ENCODE measurements at places on chromosomes 1 and 21.

- DNase-seq, result no peak
Observed at GRCh38 chr1:218705911-218706893, 361.1 kb downstream of the TGFB2 start.

DNA sequence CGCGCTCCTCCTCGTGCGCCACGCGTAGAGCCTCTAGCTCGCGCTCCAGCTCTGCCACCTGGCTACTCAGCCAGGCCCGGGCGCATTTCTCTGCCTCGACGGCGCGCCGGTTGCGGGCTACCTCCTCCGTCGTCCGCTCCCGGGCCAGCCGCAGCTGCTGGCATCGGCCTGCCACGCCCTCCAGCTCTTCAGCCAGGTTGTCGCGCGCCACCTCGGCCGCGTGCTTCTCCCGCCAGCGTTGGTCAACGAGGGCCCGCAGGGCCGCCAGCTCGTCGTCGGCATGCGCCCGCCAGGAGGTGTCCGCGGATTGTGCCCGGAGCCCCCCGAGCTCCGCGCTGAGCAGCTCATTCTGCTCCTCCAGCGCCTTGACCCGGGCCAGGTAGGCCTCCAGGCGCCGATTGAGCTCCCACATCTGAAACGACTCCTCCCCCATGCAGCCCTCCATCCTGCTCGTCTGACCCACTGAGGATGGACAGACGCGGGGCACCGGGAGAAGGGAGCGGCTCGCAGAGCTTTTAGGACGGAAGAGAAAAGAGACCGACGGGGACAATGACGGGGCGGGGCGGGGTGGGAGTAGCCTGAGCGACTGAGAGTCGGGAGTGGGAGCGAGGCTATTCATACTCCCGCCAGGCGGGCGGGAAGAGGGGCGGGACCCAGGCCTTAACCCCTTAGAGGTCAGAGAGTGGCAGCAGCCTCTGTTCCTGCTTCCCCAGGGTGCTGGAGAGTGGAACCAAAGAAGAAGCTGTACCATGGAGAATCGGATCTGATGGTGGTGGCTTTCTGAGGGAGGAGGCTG lies at the start of gene NES:
TSS of gene NES (minus strand) at position 588 of the 796 bp plus-strand sequence. CDS start at position 445, 143 bp downstream.
- no peak for DNase-seq

GRCh38 chr1:71228742-71229365 lies 148.0 kb upstream of the ZRANB2 start:
- DNase-seq, result no peak

DNA sequence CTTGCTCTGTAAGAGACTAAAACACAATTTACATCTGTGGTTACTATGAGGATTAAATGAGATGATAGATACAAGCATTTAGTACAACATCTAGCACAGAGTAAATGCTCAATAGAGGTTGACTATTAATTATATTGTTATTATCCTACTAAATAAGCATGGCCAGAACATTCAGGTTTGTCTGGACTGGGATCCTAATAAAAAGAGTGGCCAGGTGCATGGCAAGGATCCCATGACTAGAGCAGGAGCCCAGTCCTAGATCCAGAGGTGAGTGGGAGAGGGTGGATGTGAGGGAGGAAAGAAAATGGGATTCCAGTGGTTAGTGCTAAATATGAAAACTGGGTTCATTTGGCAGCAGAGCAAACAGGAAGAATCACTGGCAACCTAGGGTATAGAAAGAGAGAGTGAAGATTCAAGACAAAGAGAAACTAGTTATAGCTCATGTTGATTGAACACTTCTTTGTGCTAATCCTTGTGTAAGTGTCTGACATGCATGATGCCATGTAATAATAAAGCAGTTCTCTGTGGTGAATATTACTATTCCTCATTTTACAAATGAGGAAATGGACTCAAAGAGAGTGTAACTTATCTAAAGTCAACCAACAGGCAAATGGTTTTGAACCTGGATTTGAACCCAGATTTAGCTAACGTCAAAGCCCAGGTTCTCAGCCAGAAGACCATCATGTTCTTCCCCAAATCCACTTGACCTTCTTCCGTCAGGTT lies 71.1 kb upstream of the FGGY start:
- DNase-seq, result no peak

GRCh38 chr1:18989176-18989799 lies 32.8 kb upstream of the IFFO2 start:
- DNase-seq, result no peak

DNA sequence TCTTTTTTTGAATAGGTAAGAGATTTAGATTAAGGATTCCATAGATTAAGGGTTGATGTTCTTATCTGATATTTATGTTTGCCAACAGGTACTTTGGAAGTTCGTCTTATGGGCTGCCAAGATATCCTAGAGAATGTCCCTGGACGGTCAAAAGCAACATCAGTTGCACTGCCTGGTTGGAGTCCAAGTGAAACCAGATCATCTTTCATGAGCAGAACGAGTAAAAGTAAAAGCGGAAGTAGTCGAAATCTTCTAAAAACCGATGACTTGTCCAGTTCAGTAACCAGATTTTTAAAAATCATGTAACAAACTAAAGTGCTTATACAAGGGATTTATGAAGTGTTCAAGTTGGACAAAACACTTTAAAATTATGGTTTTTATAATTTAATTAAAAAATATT lies 100.5 kb downstream of the PKN2 start:
- DNase-seq, result no peak

DNA sequence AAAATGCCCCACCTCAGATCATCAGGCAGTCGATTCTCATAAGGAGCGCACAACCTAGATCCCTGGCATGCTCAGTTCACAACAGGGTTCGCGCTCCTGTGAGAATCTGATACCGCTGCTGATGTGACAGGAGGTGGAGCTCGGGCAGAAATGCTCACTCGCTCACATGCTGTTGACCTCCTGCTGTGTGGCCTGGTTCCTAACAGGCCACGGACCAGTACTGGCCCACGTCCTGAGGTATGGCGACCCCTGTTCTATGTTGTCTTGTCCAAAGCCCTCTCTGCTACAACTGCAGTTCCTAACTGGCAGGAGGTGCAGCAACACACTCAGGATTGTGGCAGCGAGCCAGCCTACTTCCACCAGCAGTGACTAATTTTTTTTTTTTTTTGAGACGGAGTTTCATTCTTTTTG lies 70.6 kb downstream of the CLSTN1 start:
- no peak for DNase-seq

- DNase-seq, result no peak
Observed at GRCh38 chr1:90834886-90835660, 118.0 kb upstream of the BARHL2 start.

DNA sequence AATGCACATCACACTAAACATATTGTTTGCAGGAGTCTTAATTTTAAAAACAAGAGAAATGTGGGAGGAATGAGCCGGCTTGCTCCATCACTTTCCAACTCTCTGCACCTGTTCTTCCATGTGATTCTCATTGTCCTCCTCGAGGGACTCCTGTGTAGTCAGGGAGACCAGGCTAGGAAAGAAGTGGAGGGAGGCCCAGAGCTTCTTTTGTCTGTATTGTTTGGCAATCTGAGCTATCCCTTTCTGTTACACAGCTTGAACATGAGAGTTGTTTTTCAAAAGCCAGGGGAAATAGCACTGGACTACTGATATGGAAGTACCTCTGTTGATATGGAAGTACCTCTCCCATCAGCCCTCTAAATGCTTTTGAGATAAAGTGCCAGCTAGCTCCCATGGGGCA lies 18.8 kb upstream of the LRRC8D start:
- DNase-seq, result no peak

GRCh38 chr1:11253226-11253625 lies 9.1 kb downstream of the MTOR start:
- DNase-seq, result no peak

DNA sequence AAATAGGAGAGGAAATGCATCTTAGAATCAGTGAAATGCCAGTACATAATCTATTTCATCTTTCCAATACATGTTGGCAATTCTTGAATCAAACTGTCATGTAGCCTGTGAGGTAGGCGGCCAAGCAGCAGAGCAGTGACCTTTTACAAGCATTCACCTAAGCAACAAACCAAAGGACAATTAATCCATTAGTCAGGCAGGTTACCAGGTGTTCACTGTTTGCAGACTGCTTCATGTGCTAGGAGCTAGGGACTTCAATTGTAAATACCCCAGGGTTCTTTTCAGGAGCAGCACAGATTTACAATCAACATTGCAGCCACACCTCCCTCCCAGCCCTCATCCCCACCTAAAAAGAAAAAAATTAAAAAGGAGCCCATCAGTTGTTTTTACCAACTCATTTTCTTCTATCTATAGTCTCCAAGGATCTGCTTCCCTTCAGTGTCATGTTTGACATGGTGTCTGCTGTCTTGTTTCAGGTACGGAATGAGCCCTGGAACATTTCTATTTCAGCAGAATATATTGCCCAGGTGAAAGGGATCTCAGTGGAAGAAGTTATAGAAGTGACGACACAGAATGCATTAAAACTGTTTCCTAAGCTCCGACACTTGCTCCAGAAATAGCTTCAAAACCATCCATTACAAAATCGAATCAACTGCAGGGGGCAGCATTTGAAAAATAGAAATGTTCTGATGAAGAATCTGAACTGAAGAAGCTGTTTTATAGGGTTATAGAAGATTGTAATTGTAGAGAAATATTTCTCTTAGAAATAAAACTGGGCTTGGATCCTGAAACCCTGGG lies 23.0 kb downstream of the TATDN3 start:
- no peak for DNase-seq

DNA sequence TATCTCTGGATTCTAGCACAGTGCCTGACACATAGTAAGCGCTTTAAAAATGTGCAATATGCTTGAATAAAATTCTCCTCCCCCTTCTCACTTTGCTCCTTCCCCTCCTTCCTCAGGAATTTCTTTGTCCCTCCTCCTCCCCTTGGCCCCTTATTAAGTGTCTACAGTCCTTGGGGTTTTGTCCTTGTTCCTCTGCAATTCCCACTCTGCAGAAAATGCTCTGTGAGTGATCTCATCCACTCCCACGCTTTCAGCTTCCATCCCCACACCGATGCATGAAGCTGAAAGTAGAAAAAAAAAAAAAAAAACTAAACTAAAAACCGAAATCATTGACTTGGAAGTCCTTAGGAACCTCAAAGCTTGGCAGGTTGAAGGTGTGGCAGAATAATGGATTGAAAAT lies 273.6 kb downstream of the RRAGC start:
- no peak for DNase-seq

DNA sequence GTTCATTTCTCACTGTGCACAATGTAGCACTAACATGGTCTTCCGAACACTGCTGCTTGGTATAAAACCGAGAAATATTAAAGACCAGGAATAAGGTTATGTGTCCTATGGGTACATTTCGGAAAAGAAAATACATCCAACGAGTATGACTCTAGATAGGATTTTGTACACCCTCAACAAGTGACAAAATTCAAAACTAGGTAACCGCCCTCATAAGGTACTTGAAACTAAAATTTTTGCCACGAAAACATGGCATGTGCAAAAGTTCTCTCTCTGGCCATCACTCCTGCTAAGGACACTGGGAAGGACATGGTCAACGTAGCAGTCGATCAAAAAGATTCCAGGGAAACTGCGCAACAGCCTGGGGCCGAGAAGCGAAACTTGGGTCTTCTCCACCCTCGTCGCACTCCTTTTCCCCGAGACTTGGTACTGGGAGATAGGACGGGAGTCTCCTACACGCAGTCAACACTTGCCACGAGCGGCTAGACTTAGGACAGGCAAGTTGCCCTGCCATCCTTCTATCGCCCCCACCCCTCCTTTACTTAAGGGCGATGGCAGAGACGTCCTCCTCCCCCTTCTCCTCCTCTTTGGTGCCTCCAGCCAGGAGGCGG lies 338 bp upstream of the TOR1AIP1 start:
- DNase-seq, result no peak
